NCI-H187 (cell line): ENCODE measurements at places on chromosomes 7 and 10.

- DNase-seq, result no peak
Observed at GRCh38 chr10:127434006-127434405, 115.1 kb upstream of the NPS start.

- DNase-seq, result no peak
Observed at GRCh38 chr10:75207857-75208144, 2.8 kb upstream of the VDAC2 start.

GRCh38 chr10:110214371-110214826, 7.0 kb downstream of the MXI1 start:
- DNase-seq, result no peak

GRCh38 chr10:130790339-130790738, 521.2 kb downstream of the TCERG1L start:
- no peak for DNase-seq

DNA sequence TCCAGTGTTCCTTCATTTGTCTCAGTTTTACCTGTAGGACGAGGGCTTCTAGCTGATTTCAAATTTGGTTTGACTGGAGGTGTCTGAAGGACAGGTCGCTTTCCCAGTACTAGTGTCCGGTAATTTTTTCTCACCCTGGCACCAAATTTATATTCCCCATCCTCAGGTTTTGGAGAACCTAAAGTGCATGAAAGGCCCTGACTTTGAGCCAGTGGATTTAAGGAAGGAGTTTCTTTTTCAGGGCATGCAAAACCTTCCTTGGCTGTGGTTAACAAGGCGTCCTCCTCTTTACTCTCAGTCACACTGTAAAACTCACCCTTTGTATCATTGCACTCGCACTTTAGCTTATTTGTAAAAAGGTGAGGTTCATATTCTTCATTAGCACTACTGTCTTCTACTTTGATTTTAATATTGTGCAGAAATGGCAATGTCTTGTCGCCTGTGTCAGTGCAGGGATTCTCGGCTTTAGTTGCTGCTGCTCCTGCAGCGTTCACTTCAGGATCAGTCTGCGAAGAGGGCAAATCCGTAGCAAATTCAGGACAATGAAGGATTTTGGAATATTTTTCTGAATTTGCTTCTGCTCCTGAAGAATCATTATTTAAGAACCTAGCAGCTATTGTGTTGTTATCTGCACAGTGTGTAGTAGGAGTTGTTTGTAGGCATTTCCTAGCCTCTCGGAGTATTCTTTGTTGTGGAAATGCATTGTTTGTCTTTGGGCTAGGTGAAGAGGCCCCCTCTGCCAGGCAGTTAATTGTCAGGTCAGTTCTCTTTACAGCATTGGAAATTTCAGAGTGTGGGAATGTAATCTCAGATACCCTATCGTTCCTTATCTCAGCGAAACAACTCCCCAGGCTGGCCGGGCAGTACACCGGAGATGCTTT, 9.9 kb downstream of the SKIDA1 start:
- DNase-seq, result no peak

DNA sequence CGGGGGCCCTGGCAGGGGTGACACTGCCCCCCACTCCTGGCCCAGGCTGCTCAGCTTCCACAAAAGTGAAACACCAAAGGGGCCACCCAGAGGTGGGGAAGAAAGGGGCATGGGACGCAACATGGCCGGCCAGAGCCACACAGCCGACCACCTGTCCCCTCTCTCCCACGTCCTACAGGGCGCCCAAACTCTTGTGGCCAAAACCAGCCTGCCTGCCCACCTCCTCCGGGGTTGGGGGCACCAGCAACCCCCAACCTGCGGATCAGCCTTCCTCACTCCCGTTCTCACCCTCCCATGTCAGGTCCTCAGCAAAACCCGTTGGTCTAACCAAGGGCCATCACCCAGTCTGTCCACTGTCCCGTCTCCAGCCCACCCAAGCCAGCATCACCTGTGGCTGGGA, 79.5 kb upstream of the DNAAF5 start:
- DNase-seq, result no peak

GRCh38 chr10:65793738-65794425, 1132.0 kb upstream of the LRRTM3 start:
- DNase-seq, result no peak

DNA sequence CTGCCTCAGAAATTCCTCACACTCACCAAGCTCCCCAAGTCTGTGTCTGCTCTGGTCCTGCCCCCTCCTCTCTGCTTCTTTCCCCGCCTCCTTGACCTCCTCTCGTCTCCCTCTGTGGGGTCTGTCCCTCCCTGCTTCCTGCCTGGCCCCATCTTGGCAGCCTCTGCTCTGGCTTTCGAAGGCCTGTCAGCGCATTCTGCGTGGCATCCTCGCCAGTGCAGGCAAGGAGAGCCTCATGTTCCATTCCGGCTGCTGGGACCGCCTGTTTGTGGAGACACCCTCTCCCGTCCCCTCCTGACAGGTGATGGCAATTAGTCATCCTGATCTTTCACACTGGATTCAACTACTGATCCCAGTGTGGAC, 51.7 kb upstream of the COL13A1 start:
- no peak for DNase-seq

GRCh38 chr7:106460792-106461254, 176.0 kb upstream of the NAMPT start:
- no peak for DNase-seq

DNA sequence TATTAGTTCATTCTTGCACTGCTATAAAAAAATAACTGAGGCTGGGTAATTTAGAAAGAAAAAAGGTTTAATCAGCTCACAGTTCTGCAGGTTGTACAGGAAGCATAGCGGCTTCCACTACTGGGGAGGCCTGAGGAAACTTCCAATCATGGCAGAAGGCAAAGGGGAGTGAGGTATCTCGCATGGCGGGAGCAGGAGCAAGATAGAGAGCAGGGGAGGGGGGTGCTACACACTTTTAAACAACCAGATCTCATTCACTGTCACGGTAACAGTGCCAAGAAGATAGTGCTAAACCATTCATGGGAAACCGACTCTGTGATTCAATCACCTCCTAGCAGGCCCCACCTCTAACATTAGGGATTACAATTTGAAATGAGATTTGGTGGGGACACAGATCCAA, 11.6 kb downstream of the ADAMTS14 start:
- DNase-seq, result no peak

DNA sequence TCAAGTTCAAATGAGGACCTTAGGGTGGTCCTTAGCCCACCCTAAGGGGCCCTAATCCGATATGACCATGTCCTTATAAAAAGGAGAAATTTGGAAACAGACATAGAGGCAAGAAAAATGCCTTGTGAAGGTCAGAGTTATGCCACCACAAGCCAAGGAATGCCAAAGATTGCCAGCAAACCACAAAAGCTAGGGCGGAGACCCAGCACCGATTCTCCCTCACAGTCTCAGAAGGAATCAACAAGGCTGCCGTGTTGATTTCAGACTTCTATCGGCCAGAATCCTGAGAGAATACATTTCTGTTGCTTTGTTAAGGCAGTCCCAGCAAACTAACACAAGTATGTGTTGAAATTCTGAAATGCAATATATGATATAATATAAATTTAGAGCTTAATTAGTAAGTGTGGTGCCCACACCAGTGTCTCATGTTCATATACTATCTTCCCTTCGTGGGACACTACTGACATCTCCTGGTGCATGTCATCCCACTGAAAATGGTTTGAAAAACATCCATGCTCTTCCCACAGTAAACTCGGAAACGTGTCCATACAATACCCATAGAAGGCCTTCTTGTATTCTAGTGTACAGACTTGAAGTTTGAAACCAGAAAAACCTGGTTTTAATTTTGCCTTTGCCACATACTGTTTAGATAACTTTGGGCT, 349.0 kb downstream of the TNS3 start:
- no peak for DNase-seq

DNA sequence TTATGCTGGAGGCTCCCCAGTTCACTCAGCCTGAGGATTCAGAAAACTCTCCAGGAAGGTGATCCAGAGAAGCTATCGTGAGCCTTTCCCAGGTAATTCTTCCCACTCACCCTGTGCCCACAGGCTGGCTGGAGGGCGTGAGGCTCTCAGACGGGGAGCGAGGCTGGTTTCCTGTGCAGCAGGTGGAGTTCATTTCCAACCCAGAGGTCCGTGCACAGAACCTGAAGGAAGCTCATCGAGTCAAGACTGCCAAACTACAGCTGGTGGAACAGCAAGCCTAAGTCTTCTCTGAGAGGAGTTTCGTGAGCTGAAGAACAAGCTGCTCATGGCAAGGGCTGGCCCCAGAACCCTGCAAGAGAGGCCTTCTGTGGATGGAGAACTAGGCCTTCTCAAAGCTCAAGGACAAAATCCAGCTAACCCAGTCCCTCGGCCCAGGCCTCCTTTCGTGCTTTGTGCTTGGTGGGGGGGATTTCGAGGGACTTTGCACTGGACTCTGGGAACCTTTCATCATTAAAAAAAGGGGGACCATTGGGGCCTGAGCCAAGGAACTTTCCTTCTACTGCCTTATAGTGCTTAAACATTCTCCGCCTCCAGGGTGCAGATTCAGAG, 23.6 kb downstream of the NOBOX start:
- DNase-seq, result no peak

DNA sequence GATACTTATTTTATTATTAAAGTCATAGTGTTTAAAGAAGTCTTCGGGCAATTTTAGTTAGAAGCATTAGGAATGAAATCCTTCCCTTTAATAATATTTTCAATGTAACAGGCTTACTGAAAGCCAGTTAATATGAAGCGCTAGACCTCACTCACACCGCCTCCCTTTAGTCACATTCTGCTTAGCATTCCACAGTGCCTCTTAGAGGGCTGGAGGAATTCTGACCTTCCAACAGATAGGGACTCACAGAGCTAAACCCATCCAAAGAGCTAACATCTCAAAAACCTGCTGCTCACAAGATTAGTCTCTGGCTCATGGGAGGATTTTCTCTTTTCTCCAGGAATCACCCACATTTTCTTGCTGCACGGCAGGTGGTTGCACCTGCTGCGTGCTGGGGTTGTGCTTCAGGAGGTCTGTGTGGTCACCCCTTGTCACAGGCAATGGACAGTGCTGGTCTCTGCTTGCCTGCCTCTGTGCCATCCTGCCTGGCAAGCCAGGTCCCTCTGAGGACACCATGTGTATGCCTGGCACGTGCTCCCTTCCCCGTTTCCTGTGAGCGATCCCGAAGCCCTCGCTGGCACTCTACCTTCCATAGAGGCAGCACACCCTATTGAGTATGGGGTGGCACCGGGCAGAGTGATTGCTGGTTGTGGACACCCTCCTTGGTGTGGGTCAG, 91.8 kb downstream of the KLF6 start:
- DNase-seq, result no peak

DNA sequence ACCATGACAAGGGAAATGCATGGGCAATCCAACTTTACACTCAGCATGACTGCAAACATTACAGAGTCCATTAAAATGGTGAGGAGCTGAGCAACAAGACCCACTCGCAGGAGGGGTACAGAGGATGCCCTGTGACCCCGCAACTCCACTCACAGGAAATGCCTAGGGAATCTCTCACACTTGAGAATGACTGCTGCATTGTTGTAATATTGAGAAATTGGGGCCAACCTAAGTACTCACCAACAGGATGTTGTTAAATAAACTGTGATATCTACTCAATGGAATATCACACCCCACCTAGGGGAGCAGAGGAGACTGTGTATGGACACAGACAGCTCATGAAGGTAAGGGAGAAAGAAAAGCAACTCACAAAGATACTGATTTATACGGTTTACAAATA, 53.4 kb upstream of the CAMK2B start:
- DNase-seq, result no peak

GRCh38 chr10:85919491-85920021, 447.0 kb downstream of the GRID1 start:
- DNase-seq, result no peak

DNA sequence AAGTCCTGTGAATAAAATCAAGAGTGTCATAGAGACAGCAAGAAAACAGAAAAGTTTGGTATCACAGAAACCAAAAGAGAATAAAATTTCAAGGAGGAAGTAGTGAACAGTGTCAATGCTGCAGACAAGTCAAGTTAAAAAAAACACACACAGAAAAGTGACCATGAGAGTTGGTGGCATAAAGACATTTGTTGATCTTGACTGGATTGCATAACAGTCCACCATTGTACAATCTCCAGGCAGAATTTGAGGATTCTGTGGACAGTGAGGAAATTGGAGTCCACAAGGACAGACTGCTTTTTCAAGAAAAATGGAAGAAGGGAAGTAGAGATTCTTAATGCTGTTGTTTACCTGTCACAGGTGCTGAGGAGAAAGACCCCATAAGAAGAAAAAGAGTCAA, 412.5 kb downstream of the PLXDC2 start:
- DNase-seq, result no peak

DNA sequence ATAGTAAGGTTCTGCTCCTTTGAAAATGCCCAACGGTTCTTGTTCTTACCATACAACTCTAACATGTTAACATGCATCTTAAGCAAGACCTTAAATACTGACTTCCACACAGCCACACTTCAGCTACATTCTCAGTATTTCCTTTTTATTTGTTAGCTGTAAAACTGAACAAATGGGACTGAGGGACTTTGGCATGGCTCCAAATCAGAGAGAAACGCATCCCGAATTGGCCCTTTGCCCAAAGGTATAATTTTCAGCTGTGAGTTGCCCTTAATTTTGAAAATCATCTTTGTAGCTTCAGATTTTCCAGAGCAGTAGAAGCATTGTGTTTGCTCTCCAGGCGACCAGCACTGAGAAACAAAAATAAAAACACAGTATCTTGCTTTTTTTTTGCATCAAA, 56.4 kb downstream of the NEUROD6 start:
- no peak for DNase-seq

DNA sequence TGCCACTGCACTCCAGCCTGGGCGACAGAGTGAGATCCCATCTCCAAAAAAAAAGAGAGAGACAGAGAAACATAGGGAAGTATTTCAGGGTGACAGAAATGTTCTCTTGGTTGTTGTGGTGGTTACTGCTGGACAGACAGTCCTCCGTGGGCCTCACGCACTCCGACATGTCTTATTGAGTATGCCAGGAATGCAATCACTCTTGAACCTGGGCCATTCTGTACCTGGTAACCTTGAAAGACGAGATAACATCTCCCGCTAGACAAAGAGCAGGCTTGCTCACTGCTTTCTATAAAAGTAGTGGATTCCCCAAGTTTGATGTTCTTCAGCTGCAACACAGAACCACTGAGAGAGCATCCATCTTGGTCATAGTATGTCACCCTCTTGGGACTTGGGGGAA, 6.7 kb downstream of the CACUL1 start:
- DNase-seq, result no peak

DNA sequence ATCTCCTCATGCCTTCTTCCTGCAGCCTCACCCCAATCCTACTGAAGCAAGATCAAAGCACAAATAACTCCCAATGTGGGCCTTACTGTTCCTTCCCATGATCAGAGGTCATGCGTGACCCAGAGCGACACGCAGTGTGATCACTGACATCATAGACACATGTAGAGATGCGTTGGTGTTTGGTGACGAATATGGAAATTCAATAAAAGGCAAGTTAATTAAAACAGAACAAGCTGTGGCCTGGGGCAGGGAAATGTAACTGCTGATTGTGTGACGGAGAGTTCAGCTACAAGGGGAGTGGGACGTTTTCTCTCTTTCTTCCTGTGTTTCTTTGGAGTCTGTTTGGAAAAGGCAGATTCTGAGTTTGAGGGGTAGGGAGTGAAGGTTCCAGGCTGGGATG, 34.8 kb upstream of the CARD11 start:
- DNase-seq, result no peak

- no peak for DNase-seq
Observed at GRCh38 chr10:118216020-118216419, 126.1 kb downstream of the FAM204A start.

- no peak for DNase-seq
Observed at GRCh38 chr7:111094419-111094818, 3.5 kb downstream of the LRRN3 start.

- DNase-seq, result no peak
Observed at GRCh38 chr7:150569245-150569955, 2.2 kb downstream of the GIMAP4 start.

GRCh38 chr7:139523199-139523941, at the start of gene CLEC2L:
CLEC2L (plus strand) TSS chr7:139523685; CDS start chr7:139523928, 243 bp downstream.
- DNase-seq, result no peak
